ENCODE measurements at places on chromosomes 5 and 9.

- no peak for DNase-seq
Observed at GRCh38 chr5:15640116-15640515, 140.1 kb downstream of the FBXL7 start.

GRCh38 chr5:151630088-151630487 is 39.0 kb upstream of the FAT2 start:
- DNase-seq, result no peak

GRCh38 chr5:86757824-86758223 is 140.1 kb downstream of the COX7C start:
- DNase-seq, result no peak

- DNase-seq, result no peak
Observed at GRCh38 chr5:99032234-99033013, 103.6 kb upstream of the CHD1 start.

DNA sequence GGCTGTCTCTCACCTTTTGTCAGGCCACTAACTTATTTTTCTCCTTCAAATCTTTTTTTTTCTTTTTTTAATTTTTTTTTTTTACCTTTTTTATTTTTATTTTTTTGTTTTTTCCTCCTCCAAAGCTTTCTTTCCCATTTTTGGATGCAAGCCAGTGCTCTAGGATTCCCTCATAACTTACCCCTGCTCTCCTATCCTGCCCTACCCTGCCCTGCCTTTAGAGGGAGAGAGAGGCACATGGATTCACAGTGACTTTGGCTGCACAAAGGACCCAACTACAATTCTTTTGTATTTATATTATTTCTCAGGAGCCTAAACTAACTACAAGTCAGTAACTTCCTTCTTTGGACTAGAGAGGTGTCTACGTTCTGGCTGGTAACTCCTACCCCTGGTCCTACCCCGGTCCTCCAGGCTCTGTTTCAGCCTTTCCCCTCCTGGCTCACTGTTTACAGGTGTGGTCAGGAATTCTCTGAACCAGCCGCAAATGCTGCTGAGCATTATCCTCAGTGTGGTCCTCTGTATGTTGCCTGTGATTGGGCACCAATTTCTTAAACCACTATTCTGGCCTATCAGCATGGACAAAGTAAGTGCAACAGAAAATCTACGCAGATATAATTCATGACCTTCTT is 8.4 kb upstream of the RUSC2 start:
- no peak for DNase-seq

DNA sequence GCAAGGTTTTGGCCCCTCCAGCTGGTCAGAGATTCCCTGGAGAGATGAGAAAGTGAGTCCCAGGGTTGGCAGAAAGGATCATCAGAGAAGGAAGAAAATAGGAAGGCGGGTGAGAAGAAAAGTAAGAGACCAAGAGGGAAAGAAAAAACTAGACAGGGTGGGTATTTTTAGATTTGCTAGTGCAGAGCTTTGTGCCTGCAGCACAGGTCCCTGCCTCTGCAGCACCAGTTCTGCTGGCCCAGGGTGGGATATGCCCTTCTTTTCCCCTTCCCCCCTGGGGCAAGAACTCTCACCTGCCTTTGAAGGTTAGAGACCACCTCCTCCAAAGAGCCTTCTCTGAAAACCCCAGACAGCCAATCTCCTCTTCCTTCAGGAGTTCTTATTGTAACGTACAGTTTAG is 90.3 kb upstream of the EGFLAM start:
- no peak for DNase-seq

- no peak for DNase-seq
Observed at GRCh38 chr9:109156708-109157107, 10.3 kb downstream of the FRRS1L start.

DNA sequence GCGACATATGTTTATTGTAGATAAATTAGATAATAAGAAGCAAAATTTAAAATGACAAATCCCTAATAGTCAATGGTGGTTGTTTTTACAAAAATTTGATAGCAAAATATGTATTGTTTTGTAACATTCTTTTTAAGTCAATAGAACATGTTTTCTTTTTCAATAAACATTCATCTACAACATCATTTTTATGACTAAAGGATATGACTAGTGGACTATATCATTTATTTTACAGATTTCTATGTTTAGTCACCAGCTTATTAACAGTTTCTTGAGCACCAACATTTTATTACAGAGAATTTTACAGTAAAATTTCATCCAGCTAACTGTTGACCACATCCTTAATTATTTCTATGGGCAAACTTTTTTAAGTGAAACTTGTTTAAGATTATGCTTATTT is 114.7 kb upstream of the IL7R start:
- no peak for DNase-seq

DNA sequence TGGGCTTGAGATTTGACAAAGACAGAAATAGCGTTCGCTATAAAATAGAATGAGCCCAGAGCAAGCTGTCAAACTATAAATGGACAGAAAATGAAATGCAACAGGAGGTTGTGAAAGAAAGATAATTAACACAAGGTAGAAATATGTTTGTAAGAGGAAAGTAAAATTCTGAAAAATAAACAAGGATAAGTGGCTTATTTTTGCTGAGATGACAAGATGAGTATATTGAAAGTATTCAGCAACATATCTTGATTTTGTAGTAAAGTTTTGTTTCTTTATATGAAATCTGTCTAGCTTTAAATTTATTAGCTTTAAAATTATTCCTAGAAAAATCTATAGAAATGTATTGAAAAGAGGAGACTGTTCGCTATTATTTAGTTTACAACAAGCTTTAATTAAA is 111.9 kb upstream of the RPS23 start:
- DNase-seq, result no peak

- no peak for DNase-seq
Observed at GRCh38 chr9:87686520-87687090, 39.3 kb upstream of the CTSL start.

- no peak for DNase-seq
Observed at GRCh38 chr9:91048749-91049148, 247.1 kb downstream of the SYK start.

- no peak for DNase-seq
Observed at GRCh38 chr5:55737793-55738192, at the start of gene DDX4. Gene DDX4 (plus strand): TSS chr5:55738061. CDS start chr5:55738964, 903 bp downstream.

DNA sequence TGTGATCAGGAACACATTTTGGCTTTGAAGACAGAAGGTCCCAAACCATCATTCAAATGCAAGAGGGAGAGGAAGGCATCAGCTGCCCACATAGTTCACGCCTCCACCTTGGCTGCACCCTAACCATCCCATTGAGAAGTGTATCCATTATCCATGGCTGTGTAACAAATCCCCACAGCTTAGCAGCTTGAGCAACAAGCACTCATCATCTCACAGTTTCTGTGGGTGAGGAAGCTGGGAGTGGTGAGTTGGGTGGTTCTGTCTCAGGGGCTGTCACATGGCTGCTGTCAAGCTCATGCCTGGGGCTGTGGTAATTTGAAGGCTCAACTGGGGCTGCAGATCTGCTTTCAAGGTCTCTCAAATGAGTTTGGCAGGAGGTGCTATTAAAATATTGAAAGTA is 23.0 kb upstream of the CEP72 start:
- DNase-seq, result no peak

DNA sequence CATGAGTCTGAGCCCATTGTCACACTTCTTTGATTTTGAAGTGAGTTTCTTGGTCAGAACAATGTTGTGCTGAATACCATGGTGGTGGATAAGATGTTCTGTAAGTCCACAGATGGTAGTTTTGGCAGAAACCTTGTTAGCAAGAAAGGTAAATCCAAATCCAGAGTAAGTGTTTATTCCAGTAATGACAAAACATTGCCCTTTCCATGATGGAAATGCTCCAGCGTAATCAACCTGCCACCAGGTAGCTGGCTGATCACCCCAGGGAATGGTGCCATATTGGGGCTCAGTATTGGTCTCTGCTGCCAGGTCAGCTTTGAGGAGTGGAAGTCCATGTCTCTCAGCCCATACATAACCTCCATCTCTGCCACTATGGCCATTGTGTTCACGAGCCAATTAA is 54.7 kb upstream of the DAPK1 start:
- no peak for DNase-seq

DNA sequence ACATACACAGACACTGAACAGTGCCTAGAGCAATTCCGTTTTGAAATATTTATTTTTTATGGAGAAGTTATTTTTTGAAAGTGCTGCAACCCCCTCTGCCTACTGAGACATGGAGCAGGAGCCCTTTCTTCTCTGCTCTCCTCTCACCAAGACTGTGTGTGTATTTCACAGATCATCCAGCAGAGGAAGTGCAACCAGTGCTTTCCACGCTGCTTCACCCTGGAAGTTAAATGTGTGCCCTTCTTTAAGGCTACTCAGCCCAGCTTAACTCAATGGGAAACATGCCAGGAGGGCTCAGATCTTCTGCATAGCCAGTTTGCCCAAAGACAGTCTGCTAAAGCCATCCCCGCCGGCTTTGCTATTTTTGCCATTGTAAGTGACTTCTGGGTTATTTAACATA is 606.3 kb downstream of the TLE1 start:
- DNase-seq, result no peak

- DNase-seq, result no peak
Observed at GRCh38 chr5:20305463-20305862, 317.5 kb upstream of the CDH18 start.

- DNase-seq, result no peak
Observed at GRCh38 chr5:173583346-173583745, 33.1 kb downstream of the BOD1 start.

GRCh38 chr9:20479419-20480155 is 142.7 kb downstream of the MLLT3 start:
- no peak for DNase-seq

GRCh38 chr9:130918826-130919558 is 20.1 kb downstream of the FIBCD1 start:
- no peak for DNase-seq

- no peak for DNase-seq
Observed at GRCh38 chr9:29753638-29754037, 2180.4 kb upstream of the C9orf72 start.

DNA sequence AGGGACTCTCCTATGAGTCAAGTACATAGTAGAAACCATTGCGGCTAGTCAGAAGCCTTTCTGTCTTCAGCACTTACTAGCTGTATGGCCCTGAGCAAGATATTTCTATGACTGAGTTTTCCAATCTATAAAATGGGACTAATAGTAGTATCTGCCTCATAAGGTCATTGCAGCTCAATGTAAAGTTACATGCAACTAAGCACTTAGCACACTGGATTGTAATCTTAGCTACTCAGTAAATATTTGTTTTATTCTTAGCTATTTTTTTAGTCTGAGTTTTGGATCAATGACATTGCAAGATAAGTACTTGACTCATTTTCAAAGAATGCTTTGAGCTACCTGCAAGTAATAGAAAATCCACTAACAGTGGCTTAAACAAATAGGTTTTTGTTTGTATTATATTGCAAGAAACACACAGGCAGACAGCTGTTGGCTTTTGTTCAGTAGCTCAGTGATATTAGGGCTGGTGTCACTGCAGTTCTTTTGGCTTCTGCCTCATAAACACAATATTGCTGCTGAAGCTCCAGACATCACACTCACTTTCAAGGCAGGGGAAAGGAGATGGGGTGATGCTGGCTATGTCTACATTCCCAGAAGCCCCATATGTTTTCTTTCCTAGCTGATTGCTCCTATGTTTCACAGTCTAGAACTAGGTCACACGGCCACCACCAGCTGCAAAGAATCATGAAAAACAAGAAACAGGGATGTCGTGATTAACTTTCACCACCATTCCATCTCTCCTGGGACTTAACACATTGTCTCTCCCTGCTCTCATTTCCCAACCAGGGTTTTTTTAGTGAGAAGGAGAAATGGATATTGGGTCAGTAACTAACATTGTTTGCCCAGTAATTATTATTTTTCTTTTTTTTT is 26.9 kb upstream of the FAT2 start:
- no peak for DNase-seq

- DNase-seq, result no peak
Observed at GRCh38 chr5:90518661-90519060, 10.7 kb downstream of the LYSMD3 start.

GRCh38 chr9:72444435-72444834 is 77.0 kb upstream of the TMC1 start:
- DNase-seq, result no peak

GRCh38 chr9:116151966-116152381 is 1.6 kb upstream of the PAPPA start:
- DNase-seq, result no peak

DNA sequence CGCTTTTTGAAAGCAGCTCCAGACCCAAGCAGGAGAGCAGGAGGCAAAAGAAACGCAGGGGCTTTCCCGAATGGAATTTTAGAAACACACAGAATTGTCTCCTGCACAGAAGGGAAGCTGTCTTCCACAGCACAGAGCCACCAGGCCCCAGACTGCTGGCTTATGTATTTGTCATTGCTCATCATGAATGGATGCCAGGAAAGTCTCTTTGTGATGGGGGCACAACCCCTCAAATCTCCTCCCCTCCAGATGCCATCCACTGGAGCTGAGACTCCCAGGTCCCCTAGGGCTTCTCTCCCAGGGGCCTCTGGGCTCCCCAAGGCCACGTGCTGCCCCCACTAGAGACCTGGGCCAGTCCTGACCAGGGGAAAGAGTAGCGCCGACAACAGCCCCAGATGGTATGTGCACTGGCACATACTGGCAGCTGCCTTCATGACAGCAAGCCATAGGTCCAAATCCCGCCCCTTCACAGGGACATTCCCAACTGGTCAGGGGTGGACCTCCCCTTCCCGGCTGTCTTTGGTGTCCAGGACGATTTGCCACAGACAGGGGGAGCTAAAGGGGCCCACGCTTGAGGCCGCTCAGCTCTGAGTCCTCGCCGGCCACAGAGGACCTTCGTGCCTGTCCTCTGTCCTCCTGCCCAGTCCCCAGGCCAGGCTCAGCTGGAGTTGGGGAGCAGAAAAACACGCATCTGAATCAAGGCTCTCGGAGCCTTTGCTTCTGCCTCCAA is 127.8 kb downstream of the KCNIP1 start:
- no peak for DNase-seq

- no peak for DNase-seq
Observed at GRCh38 chr9:5352637-5353248, 13.1 kb upstream of the RLN1 start.

GRCh38 chr9:91312717-91313325 is 48.9 kb downstream of the AUH start:
- DNase-seq, result no peak

GRCh38 chr5:33852837-33853236 is 39.0 kb downstream of the ADAMTS12 start:
- no peak for DNase-seq

DNA sequence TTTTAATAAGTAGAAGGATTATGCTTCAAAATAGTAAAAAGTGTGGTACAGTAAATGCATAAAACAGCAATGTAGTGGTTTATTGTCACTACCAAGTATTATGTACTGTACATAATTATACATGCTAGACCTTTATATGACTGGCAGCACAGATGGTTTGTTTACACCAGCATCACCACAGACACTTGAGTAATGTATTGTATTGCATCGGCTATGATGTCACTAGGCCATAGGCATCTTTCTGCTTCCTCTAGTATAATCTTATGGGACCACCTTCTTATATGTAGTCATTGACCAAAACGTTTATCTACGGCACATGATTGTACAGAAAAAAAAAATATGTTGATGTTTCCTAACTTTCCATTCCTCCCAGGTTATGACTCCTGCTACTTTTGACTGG is 31.9 kb upstream of the SSBP2 start:
- DNase-seq, result no peak
